ENCODE measurements at places on chromosomes 7 and 10.

GRCh38 chr10:85152496-85152895, 824.1 kb downstream of the CCSER2 start:
- DNase-seq = no peak

DNA sequence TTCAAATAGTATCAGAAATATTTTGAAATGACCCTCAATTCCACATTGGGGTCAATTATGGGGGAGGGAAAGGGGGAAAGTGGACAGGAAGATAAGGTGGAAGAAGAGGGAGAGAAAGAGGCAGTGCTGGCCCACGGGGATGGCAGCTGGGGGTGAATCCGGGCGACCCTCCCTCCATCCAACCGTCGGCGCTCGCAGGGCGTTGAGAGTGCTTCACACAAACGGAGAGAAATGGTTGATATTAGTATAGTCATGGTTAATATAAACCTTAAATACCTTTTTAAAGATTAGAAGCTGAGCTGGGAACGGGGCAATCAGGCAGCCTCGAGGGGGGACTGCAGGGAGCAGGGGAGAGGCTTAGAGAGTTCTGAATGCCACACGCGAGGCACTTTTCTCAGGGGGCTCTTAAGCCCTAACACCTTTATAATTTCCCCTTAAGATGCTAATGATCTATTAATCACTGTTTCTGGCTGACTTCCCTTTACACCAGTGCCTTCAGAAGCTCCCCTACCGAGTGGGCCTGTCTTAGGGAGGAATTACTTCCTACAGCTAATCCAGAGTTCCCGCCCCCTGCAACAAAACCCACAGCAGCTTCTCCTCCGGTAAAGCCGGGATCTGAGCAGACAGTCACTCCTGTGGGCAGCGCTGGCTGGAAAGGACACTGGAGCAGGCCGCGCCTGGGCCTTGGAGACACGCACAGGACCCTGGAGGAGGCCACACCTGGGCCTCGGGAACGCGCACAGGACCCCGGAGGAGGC, 39.5 kb downstream of the PRKAG2 start:
- DNase-seq = no peak

- no peak for DNase-seq
Observed at GRCh38 chr7:32102432-32102873, 32.2 kb upstream of the PDE1C start.

DNA sequence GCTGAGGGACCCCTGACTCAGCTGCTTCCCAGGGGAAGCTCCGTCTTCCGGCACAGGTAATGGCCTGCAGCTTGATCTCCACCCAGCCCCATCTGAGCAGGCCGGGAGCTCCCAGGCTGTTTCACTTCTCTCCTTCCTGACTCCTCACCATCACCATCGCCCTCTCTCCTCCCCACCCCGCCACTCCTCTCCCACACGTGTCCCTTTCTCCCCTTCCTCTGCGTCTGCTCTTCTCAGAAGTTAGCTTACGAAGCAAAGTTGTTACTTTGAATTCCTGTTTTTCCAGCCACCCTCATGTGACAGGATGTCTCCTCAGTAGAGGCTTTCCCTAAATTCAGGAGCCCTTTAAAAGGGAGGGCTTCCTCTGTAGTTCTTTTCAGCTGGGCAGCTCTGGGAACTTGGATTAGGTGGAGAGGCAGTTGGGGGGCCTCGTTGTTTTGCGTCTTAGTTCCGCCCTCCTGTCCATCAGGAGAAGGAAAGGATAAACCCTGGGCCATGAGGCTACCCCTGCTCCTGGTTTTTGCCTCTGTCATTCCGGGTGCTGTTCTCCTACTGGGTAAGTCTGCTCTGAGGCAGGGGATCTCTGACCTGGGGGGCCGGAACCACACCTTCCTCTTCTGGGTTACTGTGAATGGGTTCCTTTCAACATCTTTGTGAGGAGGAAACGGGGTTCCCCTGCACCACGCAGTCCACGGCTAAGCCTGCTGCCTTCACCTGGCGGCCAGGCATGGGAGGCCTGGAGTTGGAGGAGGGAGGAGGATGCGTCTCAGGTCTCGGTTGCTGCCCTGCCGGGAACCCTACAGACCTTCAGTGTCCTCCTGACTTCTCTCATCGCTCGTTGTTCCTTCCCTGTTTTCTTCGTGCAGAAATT, at the start of gene MRC1:
Gene MRC1, plus strand, starts transcription at position 378 of the 871 bp plus-strand sequence. Its CDS starts 118 bp downstream, at position 496.
- DNase-seq = no peak

DNA sequence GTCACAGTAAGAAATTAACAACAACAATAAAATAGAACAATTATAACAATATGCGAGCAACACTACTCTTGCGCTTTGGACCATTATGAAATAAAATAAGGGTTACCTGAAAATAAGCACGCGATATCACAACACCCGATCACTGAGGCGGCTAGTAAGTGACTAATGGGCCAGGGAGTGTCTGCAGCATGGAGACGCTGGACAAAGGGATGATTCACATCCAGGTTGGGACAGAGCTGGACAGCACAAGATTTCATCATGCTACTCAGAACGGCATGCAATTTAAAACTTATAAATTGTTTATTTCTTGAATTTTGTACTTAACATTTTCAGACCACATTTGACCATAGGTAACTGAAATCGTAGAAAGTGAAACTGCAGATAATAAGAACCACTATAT, 15.6 kb downstream of the HIBADH start:
- no peak for DNase-seq

DNA sequence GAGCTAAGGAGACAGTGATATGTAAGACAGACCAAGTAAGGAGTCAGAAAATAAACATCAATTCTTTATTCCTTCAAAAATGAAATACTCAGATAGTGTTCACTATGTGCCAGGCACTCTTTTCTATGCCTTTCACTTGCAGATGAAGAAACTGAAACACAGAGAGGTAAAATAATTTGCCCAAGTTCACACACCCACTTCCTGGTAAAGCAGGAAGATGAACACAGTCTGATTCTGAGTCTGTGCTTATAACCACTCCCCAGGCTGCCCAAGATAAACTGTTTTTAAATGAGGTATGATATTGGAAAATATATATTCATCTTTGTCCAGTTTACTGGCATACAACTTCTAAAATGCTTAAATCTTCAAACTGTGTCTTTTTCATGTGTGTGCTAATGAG, 294.4 kb upstream of the NPVF start:
- no peak for DNase-seq

- DNase-seq = no peak
Observed at GRCh38 chr10:102581981-102582580, 62.2 kb upstream of the TRIM8 start.

DNA sequence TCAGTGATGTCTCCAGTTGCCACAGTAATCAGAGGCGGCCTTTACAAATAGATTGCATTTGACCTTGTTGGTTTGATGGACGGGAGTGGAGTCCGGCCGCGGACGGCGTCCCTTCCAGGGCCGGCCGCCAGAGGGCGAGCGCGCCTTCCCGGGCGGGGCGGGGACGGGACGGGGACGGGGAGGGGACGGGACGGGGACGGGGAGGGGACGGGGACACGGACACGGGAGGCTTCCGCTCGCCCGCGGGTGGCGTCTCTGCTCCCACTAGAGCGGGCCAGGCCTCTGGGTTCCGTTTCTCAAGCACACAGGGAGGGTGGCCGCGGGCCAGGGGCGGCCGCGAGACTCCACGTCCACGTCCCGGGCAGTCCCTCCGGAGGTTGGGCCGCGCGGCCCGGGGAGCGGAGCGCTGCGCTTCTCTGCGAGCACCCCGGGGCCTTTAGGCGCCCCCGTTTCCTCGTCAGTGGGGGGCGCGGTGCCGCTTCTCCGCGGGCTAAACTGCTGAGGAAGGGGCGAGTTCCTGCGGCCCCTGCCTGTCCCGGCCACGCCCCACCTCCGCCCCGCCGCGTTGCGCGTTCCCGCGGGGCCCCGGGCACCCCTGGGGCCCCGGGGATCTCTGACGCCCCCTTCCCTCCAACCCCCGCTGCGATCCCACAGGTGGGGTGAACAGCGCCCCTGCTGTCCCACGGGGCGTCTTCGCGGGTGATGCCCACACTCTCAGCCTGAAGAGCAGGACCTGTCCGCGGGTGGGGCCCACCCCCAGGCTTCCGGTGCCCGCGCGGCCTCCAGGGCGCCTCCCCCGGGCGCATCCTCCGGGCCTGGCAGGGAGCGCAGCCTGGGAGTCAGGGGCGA, 84.2 kb upstream of the MKI67 start:
- peak; percentile 19 for DNase-seq
